ENCODE measurements at places on chromosomes 6 and 20. TPM values are rescaled to one million over a fixed set of nuclear protein-coding genes. Genes with fewer than 3 reads are reported as not detected.

- H3K27me3 ChIP-seq: no peaks in the 10 kb centered on the region
- no peak overlapping the region for H3K4me3 ChIP-seq
- no peaks in the 10 kb centered on the region for H3K36me3 ChIP-seq
- DNase-seq: no peak
- peaks cover 8% of the 10 kb centered on the region for H3K4me1 ChIP-seq
Measured at GRCh38 chr20:51399006-51399890, 143.3 kb downstream of the NFATC2 start.

Gene TFAP2A
- 9.6 TPM for total RNA-seq

DNA sequence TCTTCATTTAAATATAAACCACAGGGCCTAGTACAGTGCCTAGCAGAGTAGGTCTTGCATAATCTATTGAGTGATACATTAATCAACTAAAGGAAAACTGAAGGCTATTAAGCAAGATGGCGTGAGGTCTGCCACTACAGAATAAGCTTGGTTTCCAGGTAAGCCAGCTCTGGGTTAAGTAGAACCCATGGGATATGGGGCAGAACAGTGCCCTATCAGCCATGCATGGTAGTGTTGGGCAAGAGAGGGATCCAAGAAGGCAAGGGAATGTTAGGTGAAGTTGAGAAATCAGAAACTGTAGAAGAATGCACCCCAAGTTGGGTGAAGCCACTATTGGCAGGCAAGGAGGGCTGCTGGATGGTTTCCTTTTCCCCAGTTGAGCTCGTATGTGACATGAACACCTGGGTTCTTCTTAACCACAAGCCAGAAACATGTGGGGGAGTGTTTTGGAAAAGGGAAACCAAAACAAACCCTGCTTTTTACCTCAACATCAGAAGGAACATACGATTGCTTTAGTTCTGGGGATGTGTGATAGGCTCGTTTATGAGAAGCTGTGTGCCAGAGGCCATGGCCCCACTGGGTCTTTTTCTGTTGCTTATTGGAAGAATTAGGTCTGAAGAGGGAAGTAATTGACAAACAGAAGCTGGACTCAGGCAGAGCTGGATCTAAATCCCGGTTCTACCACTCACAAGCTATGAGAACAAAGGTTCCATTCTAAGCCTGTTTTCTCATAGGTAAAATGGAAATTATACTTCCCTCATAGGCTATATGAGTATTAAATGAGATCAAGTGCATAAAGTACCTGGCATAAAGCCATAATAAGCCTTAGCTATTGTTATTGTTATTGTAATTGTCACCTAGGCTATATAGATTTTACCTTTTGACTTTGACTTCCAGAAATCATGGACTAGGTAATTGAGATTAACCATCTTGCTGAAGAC is 33.5 kb downstream of the NEDD9 start:
- no peaks in the 10 kb centered on the region for H3K27me3 ChIP-seq
- peaks cover 21% of the 10 kb centered on the region for H3K36me3 ChIP-seq
- H3K27ac ChIP-seq: peak overlapping the region; percentile 39
- no peak for DNase-seq

Gene MATN4
- total RNA-seq: not detected

DNA sequence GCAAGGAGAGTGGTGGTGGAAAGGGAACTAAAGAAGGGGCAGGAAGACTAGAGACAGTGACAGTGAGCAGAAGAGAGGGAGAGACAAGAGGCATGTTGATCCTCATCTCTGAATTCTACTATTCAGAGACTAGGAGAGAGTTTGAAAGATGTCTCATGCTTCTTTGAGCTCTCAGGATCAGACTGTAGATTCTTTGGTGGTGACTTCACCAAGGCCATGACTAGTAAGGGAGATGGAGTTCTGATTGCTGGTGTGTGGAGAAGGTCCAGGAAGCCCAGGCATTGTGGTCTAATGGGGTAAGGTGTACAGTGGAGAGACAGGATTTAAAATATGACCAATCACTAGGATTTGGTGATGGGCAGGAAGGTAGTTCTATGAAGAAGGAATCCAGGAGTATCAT is 713 bp downstream of the WFDC9 start:
- peaks cover 44% of the 10 kb centered on the region for H3K27me3 ChIP-seq
- no peaks in the 10 kb centered on the region for H3K36me3 ChIP-seq
- no peak for DNase-seq
- H3K4me3 ChIP-seq: no peak overlapping the region

- no peak for DNase-seq
- H3K27me3 ChIP-seq: no peaks in the 10 kb centered on the region
- no peak overlapping the region for H3K27ac ChIP-seq
- peaks cover 19% of the 10 kb centered on the region for H3K4me1 ChIP-seq
- no peak overlapping the region for H3K4me3 ChIP-seq
Measured at GRCh38 chr6:49142421-49143151, 320.5 kb downstream of the MMUT start.

GRCh38 chr6:91447530-91448254 is 860.8 kb upstream of the MAP3K7 start:
- no peak overlapping the region for H3K27ac ChIP-seq
- no peak overlapping the region for H3K4me3 ChIP-seq
- DNase-seq: no peak
- H3K4me1 ChIP-seq: no peaks in the 10 kb centered on the region

DNA sequence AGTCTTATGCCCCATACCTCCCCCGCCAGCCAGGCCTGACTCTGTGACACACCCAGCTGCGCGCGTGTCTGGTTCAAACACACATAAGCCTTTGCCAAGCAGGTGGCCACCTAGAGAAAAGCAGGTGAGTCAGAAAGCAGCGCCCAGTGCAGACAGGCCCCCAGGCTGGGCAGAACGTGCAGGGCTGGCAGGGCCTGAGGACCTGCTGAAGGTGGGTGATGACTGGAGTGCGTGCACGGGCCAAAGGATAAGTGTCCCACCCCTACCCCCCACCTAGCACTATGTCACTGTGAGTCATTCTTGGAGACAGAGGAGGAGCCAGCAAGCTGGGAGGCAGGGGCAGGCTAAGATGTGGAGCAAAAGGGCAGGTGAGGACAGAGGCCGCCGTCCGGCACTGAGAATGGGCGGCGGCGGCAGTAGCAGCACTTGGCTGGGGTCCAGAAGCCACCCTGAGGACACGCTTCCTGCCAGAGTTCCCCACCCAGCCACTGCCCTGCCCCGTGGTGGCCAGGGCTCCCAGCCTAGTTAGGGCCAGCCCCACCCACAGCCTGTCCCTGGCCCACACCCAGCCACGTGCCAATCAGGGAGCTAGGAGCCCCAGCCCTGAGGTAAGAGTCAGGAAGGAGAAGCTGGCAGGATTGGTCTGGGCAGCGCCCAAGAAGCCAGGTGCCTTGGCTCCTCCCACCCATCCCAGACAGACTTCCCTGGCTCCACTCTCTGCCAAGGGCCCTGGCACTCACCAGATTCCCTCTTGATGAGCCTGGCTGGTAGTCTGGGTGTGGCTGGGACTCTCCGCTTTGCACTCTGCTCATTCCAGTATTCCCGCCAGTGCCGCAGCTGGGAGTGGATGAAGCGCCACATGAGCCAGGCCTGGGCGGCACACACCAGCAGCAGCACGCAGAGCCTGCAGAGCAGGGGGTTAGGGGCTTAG is 72.7 kb downstream of the TRAM2 start:
- no peak overlapping the region for H3K4me3 ChIP-seq
- peaks cover 11% of the 10 kb centered on the region for H3K36me3 ChIP-seq
- no peaks in the 10 kb centered on the region for H3K4me1 ChIP-seq
- H3K27me3 ChIP-seq: no peaks in the 10 kb centered on the region
- no peak for DNase-seq

Gene VSTM2L
- total RNA-seq: 9.3 TPM

Gene HNF4A
- not detected for total RNA-seq

Gene ADGRB3
- 5.1 TPM for total RNA-seq

- no peaks in the 10 kb centered on the region for H3K27me3 ChIP-seq
- H3K27ac ChIP-seq: no peak overlapping the region
- H3K36me3 ChIP-seq: no peaks in the 10 kb centered on the region
Measured at GRCh38 chr6:46584586-46584985, 68.0 kb downstream of the CYP39A1 start.
